ENCODE measurements at places on chromosomes 12 and 14.

- DNase-seq: no peak
Observed at GRCh38 chr14:44766285-44766684, 195.5 kb downstream of the KLHL28 start.

DNA sequence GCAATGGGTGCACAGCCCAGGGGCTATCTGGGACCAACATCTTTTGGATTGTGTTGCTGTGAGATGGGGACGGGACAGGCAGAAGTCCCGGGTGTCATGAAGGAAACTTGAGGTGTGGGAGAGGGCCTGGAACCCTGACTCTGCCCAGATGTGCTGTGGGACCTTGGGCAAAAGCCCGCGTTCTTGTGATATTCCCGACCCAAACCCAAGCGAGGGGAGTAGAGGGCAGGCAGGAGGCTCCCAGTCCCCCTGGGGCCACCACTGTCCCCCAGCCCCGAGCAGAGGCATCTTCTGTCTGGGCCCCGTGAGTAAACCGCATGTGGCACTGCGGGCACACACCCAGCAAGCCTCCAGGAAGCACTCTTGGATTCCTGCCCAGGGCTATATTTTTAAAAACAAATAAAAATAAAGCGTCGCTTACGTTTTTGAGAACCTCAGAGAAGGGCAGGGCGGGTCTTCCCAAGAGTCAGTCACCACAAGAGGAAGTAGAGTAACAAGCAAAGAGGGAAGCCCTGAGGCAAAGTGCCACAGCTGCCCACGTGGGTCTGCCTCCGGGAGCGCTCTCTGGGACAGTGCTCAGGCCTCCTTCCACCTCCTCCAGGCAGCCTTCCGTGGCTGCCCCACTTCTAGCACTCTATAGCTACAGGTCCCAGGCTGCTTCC is 39.5 kb downstream of the BEGAIN start:
- peak; percentile 68 for DNase-seq

- DNase-seq: no peak
Observed at GRCh38 chr12:131097202-131098177, 143.8 kb downstream of the ADGRD1 start.

- DNase-seq: no peak
Observed at GRCh38 chr12:128339631-128340030, 72.7 kb downstream of the TMEM132C start.

- peak; percentile 63 for DNase-seq
Observed at GRCh38 chr14:64209444-64210131, 84.6 kb downstream of the ESR2 start.

DNA sequence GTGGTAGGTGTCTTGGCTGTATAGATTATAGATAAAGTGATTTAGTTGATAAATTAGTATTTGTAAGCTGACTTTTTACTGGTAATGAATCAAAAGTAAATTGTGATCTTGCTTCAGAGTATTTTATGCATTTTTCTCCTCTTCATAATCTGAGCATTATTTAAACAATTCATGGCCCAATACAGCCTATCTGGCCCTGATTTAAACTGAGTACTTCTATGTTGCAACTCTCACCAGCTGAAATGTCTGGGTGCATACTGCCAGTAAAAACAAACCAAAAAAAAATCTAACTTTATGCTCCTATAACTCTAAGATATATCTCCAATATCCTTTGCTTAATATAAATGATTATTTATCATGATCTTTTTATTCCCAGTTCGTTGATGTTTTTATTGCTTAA is 86.6 kb downstream of the MIA2 start:
- DNase-seq: peak; percentile 34

DNA sequence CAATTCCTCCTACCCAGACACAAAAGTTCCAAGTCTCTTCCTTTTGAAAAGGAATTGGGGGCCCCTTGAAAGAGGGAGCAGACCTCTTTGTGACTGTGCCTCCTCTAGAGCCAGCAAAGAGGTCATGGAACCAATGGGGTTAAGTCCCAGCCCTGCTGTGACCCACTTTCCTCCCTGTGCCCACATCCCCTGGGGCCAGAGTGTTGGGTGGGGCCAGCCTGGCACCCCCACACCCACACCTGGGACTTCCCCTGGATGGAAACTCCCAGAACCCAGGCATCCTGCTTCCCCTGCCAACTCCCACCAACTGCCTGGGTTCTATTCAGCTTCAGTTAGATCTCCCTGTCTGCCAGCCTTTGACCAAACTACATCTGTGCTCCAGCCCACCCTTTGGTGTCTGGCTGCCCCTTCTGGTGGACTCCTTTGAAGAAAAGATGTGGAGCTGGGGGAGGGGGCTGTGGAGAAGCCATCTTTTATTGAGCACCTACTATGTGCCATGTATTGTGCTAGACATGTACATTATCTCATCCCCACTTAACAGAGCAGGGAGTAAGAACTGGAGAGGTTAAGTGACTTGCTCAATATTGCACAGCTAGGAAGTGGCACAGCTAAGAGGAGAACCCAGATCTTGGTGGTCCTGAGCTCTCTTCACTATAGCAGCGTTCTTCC is 4.6 kb upstream of the RARG start:
- DNase-seq: no peak
